Fibroblast of upper back skin (primary cell): ENCODE measurements at places on chromosomes 2 and 18.

DNA sequence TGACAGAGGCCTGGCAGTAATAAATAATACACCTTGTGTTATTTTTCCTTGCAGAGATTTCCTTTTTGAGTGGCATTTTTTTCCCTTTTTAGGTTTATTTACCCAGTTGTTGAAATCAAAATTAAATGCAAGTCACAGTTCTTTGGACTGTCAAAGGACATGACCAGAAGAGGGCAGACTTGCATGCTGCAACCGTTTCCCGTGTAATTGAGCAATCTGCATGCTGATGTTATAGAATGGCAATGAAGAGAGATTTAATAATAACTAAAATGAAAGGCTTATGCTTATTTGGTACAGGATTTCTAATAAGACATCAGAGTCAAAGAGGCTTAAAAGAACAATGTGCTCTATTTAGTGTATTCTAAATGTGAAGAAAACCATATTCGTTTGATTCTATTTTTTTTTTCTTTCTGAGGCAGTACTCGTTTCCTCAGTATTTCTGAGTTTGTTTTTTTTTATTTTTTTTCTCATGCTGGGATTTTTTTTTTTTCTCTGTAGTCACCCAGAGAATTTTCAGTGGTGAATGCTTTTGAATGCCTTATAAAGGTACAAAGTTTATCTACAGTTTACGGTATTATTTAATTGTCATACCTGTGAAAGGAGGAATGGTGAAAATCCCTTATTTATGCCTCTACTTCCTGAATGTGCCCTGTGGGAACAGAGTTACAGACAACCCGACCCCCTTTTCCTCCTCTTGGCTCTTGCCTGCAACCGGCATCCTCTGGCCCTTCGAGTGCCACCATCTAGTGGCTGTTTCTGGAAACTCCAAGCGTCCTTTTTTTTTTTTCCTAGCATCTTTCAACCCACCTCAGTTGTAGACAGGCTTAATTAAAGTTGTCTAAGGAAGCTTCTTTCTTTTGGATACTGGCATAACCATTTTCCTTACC lies 368.5 kb downstream of the LRRTM1 start:
- DNase-seq = peak; percentile 77

DNA sequence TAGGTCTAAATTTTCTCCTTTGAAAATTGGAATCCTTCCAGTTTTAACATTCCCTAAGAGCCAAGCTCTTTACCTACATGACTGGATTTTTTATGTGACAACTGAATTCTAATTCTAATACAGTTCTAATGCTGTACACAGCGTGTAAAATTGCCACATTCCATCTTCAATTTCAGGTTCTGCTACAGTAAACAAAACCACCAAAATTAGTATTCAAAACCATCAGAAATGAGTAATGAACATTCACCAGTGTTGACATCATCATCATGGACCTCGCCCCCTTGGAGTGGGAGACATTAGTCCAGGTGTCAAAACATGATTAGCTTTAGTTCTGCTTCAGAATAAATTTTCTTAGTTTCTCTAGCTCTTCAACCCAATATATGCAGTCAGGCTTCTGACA lies 133.6 kb downstream of the MBD2 start:
- DNase-seq = no peak

- no peak for DNase-seq
Observed at GRCh38 chr2:53785366-53785765, 1.4 kb downstream of the ASB3 start.

- DNase-seq = no peak
Observed at GRCh38 chr2:238969857-238970256, 122.0 kb downstream of the TWIST2 start.

DNA sequence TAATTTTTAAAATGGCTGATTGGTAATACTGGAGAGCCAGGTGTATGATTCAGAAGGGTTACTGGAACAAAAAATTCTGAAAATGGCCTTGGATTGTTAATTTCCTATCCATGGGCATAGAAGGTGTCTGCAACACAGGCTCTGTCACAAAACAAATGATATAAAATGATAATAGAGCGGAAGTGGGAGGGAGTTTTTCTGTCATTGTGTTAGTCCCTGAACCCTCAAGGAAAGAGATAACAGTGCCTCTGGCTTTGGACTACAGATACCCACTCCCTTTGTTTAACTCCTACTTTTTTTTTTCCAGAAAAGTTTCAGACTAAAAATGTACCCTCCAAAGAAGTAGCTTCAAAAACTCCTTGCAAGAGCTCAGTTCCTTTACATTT lies 28.0 kb upstream of the YES1 start:
- no peak for DNase-seq

DNA sequence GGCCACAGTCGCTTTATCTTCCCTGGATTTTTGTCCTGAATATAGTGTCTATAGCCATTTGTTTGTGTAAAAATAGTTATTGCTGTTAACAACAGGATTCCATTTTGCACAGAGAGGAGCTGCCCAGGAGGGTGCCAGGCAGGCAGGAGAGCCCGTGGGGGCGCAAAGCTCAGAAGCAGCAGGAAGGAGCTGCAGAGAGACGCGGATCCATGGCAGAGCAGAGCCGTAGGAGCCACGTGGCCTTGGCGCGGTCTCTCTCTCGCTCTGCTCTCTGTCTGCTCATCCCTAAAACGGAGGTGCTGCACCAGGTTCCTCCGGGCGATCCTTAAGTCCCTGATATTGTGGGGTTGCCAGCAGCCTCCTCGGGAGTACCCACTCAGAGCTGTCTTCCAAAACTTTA lies 185.3 kb upstream of the MYT1L start:
- no peak for DNase-seq

DNA sequence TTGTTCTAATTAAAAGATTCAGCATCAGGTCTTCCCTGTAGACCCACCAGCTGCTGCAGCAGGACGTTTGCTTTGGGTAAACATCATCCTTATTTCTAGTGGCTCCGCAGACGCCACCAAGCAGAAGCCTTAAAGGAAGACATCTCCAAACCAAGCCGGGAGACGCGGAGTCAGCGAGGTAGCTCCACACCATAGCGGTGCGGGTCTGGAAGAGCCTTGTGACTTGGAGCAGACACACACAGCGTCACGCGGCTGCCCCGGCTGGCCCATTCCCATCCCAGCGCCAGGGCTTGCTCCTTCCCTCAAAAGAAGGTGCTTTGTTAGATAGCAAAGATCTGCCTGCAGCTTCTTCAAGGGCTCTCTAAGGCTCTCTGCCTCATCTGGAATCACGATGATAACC lies 236.5 kb downstream of the GBX2 start:
- no peak for DNase-seq

DNA sequence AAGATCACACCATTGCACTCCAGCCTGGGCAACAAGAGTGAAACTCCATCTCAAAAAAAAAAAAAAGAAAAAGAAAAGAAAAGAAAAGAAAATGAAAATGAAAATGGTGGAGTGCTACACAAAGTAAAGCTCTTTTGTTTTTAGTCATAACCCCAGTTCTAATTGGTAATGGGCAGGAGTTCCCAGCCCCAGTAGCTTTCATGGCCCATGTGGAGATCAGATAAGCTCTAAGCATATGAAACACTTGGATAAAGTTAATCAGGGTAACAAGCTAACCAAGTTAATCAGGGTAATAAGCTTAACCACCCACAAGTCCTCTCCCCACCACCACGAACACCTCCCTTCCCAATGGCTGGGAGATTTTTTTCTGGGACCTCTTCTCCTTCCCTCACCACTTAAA lies 240.8 kb downstream of the BCL11A start:
- DNase-seq = no peak

DNA sequence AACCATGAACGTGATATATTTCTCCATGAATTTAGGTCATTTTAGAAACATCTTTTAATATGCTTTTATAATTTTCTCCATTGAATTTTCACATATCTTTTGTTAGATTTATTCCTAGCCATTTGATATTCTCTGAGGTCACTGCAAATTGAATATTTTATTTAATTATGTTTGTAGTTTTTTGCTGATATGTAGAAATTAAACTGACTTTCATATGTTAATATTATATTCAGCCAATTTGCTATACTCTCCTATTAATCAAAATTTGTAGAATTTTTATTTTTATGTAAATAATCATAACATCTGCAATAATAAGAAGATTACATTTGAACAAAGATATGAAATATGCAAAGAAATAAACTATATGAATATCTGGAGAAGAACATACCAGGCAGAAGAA lies 46.9 kb downstream of the RMDN2 start:
- no peak for DNase-seq
